Liver (tissue), 10 donors: ENCODE measurements at places on chromosomes 7 and 10.

DNA sequence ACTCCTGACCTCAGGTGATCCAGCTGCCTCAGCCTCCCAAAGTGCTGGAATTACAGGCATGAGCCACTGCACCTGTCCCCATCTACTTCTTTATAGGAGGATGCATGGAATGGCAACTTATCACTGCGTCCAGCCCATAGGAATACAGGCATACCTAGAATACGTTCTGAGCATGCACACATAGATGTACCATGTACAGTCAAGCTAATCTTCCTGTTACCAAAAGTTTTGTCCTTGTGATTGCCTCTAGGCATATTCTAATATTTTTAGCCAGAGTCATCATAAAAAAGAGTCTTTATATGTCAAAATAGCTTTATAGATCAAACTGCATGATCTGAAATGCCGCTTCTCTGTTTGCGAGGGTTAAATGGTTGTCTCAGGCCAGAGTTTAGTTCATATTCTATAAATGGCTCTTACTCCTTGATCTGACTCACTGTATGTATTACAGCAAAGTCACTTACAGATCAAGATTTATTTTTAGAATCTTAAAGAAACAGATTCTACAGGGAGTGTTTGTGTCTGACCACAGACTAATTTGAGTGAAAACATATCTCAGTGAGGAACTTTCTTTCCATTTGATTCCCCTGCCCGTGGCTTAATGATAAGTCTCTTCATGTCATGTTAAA lies 210.9 kb downstream of the CREB5 start:
- DNase-seq = no peak

DNA sequence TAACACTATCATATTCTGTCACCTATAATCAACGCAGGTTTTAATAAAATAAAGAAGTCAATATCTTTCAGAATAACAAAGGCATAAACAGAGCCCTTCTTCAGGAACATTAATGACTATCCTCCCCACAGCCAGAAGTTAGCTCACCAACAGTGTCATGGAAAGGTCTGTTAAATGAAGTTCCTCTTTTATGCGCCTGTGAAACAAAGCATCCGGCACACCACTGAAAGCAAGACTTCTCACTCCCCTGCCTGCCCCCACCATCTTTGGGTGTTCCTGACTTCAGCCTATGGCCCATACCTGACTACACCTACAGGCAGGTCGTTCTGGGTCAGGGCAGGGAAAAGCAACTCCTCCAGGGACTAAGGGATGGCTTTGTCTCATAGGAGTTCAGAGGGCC lies 205.4 kb downstream of the FANK1 start:
- no peak for DNase-seq

GRCh38 chr10:70478191-70479164 lies at the start of gene PALD1:
Gene PALD1, plus strand, starts transcription at chr10:70478767. Its CDS starts 47,185 bp downstream, at chr10:70525952.
- no peak for DNase-seq

DNA sequence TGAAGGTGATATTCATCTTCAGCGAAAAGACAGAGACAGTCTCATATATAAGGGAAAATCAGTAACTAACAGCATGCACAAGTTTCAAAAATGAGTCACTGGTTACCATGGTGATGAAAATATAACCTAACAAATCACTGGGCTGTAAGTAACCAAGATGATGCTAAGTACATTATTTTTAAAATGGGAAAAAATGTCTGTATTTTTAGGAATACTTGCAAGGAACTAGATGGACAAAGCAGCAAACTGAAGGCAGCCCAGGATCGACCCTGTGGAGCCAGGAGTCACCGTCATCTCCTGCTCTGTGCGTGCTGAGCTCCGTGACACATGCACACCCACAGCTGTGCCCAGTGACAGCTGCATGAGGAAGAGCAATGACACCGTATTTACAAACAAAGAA lies 137.3 kb downstream of the ELMO1 start:
- DNase-seq = no peak

DNA sequence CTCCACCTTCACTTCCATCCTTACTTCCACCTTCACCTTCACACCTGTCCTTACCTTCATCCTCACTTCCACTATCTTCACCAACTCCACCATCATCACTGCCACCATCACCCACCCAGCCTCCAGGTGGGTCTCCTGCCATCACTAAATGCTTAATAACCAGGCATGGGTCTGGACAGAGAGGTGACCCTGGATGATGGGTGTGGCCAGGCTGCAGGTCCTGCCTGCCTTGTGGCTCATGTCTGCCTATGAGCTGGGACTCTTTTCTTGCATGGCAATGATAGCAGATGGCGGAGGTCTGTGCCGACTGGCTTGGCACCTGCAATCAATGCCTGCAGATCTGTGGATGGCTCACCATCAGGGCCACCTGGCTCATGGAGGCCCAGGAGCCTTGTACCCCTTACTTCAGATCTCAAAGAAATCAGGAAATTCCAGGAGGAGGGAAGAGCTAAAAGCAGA lies 60.1 kb upstream of the ELN start:
- no peak for DNase-seq

DNA sequence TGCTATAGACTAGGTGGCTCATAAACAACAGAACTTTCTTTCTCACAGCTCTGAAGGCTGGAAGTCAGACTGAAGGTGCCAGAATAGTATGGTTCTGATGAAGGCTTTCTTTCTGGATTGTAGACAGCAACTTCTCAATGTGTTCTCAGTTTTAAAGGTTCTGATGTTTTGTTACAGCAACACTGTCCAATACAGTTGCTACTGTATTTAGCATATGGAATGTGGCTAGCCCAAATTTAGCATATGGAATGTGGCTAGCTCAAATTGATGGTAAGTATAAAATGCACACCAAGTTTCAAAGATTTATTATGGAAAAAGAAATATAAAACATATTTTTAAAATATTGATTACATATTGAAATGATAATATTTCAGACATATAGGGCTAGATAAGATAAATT lies 145.3 kb downstream of the MBL2 start:
- no peak for DNase-seq

- no peak for DNase-seq
Observed at GRCh38 chr10:121662945-121663917, 65.0 kb upstream of the FGFR2 start.

- no peak for DNase-seq
Observed at GRCh38 chr7:143988976-143989745, 11.0 kb upstream of the OR6B1 start.

DNA sequence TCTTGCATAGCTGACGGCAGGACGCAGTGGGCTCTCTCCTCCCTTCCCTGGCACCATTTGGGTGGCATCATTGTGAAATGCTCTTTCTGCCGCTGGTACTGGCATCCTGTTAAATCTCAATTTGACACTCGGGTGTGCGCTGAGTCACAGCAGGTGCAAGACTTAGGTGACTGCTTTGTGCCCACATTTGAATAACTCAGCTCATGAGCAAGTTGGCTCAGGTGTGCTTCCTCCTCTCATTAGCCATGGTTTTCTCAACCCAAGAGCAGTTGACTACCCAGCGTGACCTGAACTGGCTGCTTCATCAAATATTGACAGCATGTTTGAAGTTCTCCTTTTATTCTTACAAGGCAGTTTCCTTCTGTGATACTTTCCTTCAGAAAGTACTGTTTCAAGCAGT lies 24.6 kb upstream of the NFE2L3 start:
- no peak for DNase-seq

DNA sequence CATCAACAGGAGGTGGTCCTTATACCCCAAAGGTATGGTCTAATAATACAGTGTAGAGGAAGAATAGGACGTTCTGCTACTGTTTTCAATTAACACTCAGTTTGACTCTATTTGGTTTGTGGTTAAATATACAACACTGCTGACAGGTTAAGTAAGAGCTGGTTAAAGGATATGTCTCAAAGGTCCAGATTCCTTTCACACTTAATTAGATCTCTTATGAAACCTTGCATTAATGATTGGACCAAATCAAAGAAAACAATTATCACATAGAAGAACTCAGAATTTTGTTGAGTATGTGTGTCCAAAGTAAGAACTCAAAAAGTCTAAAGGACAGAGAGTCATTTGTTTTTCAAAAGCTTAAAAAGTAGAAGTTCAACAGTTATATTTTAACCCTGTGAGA lies 18.0 kb downstream of the MRLN start:
- DNase-seq = no peak

GRCh38 chr10:1549591-1550290 lies 187.6 kb downstream of the ADARB2 start:
- no peak for DNase-seq

GRCh38 chr7:116629051-116629463 lies 42.9 kb upstream of the MET start:
- DNase-seq = no peak

DNA sequence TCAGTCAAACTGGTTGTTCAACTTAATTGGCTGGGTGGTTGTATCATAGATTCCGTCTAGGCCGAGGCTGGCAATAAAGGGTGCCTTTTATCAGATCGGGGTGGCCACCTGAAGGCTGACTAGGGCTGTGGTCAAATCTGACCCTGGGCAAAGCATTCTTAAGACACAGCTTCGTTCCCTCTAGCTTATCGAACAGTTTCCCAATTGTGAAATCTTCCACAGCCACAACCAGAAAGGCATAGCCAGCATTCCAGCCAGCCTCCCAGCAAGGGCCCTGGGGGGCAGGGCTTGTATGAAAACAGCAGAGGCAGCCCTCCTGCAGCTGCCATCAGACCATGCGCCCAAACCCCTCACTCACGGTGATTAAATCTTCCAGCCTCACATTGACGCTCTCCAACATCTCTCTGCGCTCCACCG lies 42.5 kb upstream of the TMEM213 start:
- no peak for DNase-seq

GRCh38 chr10:45380903-45381620 lies 7.0 kb downstream of the ALOX5 start:
- no peak for DNase-seq

DNA sequence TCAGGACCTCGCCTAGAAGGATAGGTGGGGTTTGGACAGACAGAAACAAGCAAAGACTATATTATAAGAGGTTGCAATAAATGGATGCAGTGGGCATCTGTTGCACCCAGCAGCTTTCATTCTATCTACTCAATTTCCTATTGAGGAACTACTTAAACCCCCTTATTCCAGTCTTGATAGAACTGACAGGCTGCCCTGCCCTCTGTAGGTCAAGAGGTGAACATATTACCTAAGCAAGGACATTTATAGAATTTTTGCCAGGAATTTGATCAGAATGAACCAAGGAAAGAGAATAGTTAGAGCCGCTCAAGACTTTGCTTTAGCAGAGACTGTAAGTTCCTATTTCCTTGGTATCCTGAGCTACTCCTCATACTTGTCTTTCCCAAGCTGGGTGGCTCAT lies 9.5 kb downstream of the VTI1A start:
- no peak for DNase-seq

- DNase-seq = no peak
Observed at GRCh38 chr7:64625114-64626082, 40.5 kb upstream of the ZNF107 start.

- DNase-seq = no peak
Observed at GRCh38 chr7:28908775-28909174, 49.4 kb downstream of the TRIL start.

- DNase-seq = no peak
Observed at GRCh38 chr7:115356999-115357702, 435.3 kb downstream of the MDFIC start.

GRCh38 chr10:46560381-46560780 lies 3.9 kb upstream of the GPRIN2 start:
- DNase-seq = no peak

DNA sequence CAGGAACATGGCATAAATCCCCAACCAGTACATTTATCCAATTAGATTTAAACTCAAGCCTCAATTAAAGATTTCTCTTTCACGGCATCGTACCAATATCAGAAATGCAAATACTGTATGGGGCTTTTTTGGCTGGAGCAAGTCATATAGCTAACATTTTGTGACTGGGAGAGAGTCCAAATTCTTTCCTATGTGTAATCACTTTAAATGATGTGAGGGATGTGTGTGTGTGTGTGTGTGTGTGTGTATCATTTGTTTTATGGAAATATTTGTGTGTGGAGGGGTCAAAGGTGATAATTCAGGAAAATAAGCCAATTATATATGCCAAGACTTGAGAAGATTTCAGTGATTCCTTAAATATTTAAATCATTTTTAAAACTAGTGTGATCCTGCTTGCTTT lies 196.6 kb downstream of the TRIL start:
- no peak for DNase-seq

DNA sequence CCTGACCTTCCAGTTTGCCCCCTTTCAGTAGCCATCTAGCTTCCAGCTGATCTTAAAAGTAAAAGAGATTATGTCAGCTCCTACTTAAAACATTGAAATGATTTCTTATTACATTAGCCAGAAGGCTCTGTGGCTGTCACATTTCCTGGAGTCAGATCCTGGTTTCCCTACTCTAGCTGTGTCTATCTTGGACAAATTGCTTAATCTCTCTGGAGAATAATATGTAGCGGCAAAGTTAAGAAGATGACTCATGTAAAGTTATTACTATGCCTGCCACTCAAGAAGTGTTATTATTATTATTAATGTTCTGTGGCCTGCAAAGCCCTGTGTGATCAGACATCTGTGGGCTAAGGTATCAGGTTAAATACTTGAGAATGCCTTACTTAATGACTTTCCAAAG lies 107.2 kb downstream of the RUNDC3B start:
- DNase-seq = no peak

GRCh38 chr10:51964630-51965029 lies 265.2 kb upstream of the CSTF2T start:
- no peak for DNase-seq

DNA sequence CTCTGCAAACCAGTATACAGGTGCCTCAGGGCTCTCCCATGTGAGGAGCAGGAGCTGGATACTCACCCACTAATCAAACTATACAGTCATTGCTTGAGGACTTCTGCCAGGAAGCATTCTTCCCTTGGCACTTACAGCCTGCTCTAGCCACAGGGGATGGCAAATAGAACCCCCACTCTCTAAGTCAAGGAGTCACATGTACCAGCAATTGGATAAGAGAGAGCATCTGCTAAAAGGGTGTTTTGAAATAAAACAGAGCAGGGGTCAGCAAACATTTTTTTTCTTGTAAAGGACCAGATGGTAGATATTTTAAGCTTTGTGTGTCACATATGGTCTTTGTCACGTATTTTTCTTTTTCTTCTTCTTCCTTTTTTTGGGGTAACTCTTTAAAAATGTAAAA lies 865.2 kb upstream of the GHITM start:
- no peak for DNase-seq
